ENCODE measurements at places on chromosomes 16 and 17. TPM values are rescaled to one million over a fixed set of nuclear protein-coding genes. Genes with fewer than 3 reads are reported as not detected.

DNA sequence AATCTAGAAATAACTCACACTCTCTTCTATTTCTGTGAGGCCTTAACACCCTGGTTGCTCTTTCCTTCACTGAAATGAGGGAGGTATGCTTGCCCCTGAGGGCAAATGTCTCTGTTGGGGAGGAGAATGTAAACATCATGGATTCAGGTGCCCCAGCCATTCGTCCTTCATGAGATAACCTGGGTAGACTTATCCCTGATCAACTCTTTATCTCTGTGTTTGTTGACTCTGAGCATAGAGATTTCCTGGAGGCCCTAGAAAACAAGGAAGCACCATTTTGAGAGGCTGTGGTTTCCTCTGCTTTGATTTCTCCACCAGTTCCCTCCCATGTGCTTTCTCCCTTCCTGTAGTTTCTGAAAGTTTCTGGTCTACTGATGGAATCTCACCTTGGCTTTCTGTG, 77.3 kb downstream of the PHKB start:
- no peaks in the 10 kb centered on the region for H3K4me1 ChIP-seq
- H3K36me3 ChIP-seq, result peaks cover 3% of the 10 kb centered on the region
- DNase-seq, result no peak
- H3K27ac ChIP-seq, result no peak overlapping the region
- H3K4me3 ChIP-seq, result no peak overlapping the region

DNA sequence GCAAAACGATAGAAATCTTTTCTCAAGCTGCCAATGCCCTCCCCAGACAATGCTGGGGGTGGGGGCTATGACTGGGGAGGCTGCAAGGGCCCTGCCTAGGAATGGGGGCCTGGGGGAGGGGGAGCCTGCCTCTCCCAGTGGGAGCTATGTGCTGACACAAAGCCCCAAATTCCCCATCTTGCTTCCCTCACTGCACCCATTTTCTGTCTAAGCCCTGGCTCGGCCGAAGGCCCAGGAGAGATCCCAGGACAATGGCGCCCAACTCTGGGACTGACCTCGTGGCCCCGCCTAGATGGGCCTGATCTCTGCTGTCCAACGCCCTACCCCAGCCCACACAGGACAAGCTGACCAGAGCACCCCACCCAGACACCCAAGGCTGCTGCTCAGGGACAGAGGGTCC, 11.1 kb upstream of the KCNJ12 start:
- no peak overlapping the region for H3K27ac ChIP-seq
- H3K4me3 ChIP-seq, result no peak overlapping the region
- peaks cover 3% of the 10 kb centered on the region for H3K4me1 ChIP-seq
- no peaks in the 10 kb centered on the region for H3K27me3 ChIP-seq

Gene MYH2
- not detected for total RNA-seq

Gene SRCIN1
- total RNA-seq, result 15.0 TPM

GRCh38 chr17:78323826-78324390, 36.0 kb downstream of the SOCS3 start:
- no peaks in the 10 kb centered on the region for H3K27me3 ChIP-seq
- peak overlapping the region; percentile 77 for H3K27ac ChIP-seq
- H3K4me3 ChIP-seq, result no peak overlapping the region
- peaks cover 11% of the 10 kb centered on the region for H3K4me1 ChIP-seq

DNA sequence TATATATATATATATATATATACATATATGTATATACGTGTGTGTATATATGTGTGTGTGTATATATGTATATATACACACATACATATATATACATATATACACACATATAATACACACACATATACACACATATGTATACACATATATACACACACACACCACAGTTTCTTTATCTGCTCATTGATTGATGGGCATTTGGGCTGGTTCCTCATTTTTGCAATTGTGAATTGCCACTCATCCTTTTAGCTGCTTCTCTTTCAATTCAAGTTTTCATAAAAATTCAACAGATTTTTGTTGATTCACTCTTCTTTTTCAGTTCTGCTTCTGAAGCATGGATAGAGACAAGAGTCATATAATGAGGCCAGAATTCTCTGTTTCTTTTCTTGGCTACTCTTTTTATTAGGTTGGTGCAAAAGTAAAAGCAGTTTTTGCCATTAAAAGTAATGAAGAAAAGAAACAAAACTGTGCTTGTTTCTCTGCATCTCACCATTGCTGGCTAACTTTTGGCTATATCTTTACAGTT, 44.5 kb downstream of the SLFN5 start:
- no peak for DNase-seq
- H3K4me1 ChIP-seq, result no peaks in the 10 kb centered on the region
- H3K36me3 ChIP-seq, result no peaks in the 10 kb centered on the region
- no peak overlapping the region for H3K4me3 ChIP-seq
- no peak overlapping the region for H3K27ac ChIP-seq
